ENCODE measurements at places on chromosomes 13 and 19. TPM values are rescaled to one million over a fixed set of nuclear protein-coding genes. Genes with fewer than 3 reads are reported as not detected.

GRCh38 chr13:44934724-44935123 lies 54.5 kb downstream of the NUFIP1 start:
- no peak for DNase-seq

DNA sequence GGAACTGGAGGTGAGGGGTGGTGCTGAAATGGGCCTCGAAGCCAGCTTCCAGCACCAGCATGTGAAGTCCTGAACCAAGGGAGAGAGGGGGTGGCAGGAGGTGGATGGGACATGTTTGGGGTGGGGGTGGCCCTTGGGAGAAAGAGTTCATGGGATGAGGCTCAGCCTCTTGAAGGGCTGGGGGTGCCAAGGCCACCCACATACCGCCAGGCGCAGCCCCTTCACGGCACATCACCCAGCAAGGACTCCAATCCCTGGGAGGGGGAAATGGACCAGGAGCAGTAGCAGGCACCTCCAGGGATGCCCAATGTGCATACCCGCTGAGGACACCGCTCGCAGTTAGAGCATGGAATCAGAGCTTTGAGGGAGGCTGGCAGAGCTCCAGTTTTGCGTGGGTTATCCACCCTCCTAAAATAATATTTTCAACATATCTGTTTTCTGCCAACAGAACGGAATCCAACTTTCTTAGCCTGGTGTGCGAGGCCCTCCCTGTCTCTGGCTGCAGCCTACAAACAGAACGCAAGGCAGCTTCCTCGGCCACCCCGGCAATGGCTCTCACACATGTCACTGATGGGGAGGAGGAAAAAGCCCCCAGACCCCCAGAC lies 140.5 kb upstream of the VSTM2B start:
- no peak for DNase-seq

- DNase-seq = no peak
Measured at GRCh38 chr19:5996623-5997320, 18.8 kb upstream of the RANBP3 start.

CGB7 gene
- 0.31 TPM for polyA plus RNA-seq

TEX30 gene
- 18.8 TPM for polyA plus RNA-seq

CACNG8 gene
- 0.10 TPM for polyA plus RNA-seq

DNA sequence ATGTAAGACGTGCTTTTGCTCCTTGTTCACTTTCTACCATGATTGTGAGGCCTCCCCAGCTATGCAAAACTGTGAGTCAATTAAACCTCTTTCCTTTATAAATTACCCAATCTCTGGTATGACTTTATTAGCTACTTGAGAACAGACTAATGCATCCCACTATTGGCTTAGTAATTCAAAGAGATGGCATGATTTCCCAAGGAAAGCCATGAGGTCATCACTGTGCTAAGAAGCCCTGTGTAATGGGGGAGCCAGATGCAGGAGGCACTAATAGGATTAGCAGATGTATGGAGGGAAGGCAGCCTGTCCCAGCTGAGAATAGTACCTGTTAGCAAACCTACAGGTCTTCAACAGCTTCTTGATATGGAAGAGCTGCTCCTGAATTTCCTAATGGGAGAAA lies 38.1 kb downstream of the RUBCNL start:
- no peak for DNase-seq

- DNase-seq = no peak
Measured at GRCh38 chr13:74820809-74821208, 661.2 kb downstream of the TBC1D4 start.

- DNase-seq = no peak
Measured at GRCh38 chr13:53201454-53202225, 173.0 kb downstream of the OLFM4 start.

DNA sequence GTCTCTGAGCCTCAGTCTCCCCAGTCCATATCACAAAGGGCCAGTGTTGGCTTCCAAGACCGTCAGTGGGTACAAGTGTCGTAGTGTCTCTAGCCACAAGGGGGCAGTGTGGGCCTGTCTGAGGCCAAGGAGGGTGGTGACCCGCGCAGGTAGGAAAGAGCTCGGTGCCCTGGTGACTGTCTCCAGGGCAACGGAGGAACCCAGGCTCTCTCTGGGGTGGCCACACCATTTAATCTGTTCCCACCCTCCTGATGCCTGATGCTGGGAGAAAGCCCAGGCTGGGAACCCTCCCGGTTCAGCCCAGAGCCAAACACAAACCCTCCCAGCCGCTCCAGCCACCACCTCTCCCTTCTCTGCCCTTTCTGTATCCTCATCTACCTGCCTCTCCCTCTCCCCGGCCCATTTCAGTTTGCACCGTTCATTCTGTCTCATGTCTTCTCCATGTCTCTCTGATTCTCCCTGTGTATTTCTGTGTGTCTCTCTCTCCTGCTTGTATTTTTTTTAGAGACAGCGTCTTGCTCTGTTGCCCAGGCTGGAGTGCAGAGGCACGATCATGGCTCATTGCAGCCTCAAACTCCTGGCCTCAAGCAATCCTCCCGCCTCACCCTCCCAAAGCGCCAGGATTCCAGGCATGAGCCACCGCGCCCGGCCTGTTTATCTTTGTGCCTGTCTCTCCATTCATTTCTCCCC lies 17.5 kb upstream of the MEIS3 start:
- DNase-seq = peak; percentile 50

DNA sequence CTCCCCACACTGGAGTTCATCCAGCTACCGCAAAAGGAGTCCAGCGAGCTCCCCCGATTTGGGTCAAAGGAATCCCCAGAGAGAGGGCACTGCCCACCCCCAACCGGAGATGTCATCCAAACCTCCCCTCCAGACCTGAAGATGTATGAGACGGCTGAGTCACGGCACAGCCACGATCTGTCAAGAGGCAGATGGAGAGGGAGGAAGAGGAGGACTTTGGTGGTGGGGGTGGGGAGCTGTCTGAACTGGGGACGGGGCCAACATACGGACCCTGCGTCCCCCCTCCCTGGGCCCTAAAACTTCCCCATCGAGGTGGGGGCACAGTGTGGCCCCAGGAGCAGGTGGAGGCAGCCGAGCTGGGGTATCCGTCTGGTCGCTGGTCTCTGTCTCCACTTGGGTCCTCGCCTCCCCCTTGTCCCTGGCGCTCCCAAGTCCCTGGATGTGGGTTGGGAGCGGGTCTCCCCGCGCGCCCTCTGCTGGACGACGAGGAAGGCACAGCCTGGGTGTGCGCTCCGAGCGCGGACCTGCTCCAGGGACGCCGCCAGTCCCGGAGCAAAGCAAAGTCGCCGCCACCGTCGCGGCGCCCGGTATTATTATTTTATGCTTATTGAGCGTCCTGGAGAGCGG lies 3.8 kb downstream of the PDE4A start:
- peak; percentile 62 for DNase-seq

MYADM gene
- polyA plus RNA-seq = 66.1 TPM

DNA sequence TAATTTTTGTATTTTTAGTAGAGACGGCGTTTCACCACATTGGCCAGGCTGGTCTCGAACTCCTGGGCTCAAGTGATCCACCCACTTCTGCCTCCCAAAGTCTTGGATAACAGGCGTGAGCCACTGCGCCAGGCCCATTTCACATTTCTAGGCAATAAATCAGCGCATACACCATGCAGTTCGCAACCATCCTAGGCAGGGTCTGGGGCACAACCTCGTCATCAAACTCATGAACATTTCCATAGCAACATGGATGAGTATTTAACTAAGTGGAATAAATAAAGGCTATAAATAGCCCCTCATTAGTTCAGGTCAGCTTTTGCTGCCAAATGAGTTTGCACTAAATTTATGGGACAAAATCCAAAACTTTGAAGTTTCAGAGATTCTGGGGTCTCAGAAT lies 8.2 kb downstream of the MEIS3 start:
- no peak for DNase-seq

GRCh38 chr13:26498656-26499601 lies 58.6 kb upstream of the WASF3 start:
- no peak for DNase-seq

GRCh38 chr19:40542202-40542859 lies 34.3 kb upstream of the SHKBP1 start:
- DNase-seq = peak; percentile 96

HCN2 gene
- polyA plus RNA-seq = 0.13 TPM

ZNF134 gene
- polyA plus RNA-seq = 26.7 TPM

ZNF254 gene
- polyA plus RNA-seq = 34.2 TPM

PRR22 gene
- polyA plus RNA-seq = 2.1 TPM

ZNF285 gene
- 17.0 TPM for polyA plus RNA-seq

SOX1 gene
- polyA plus RNA-seq = not detected

APLP1 gene
- polyA plus RNA-seq = 8.6 TPM

DNA sequence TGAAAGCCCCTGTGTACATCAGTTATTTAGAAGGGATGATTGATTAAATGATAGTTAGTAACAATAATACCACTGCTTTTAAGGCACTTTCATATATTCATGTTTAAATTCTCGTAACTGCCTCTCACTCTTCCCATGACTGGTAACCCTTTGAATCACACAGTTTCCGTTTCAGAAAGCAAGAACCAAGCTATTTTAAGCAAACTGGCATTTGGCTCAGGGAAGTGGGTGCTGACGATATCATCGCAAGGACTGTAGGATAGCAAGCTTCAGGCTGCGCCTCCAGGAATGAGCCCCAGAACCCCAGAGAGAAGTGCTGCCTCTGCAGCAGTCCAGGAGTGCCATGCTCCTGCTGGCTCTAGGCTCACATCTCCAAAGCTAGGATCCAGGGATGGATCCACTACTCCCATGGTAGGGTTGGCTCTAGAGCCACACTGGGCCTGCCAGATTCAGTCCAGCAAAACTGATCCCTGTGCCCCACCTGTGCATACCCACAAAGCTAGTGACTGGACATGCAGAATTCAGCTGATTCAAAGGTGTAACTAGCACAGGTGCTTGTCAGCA lies 313.5 kb downstream of the SLC7A1 start:
- DNase-seq = no peak

DNA sequence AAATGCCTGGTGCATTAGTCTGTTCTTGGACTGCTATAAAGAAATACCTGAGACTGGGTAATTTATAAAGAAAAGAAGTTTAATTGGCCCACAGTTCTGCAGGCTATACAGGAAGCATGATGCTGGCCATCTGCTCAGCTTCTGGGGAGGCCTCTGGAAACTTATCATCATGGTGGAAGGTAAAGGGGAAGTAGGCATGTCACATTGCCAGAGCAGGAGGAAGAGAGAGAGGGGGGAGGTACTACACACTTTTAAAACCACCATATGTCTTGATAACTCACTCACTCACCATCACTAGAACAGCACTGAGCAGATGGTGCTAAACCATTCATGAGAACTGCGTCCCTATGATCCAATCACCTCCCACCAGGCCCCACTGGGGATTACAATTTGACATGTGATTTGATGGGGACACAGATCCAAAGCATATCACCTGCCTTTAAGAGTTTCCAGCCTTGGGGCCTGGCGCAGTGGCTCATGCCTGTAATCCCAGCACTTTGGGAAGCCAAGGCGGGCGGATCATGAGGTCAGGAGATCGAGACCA lies 219.0 kb downstream of the KATNAL1 start:
- DNase-seq = no peak

LILRB1 gene
- 1.3 TPM for polyA plus RNA-seq

GPC5 gene
- 9.2 TPM for polyA plus RNA-seq

DNA sequence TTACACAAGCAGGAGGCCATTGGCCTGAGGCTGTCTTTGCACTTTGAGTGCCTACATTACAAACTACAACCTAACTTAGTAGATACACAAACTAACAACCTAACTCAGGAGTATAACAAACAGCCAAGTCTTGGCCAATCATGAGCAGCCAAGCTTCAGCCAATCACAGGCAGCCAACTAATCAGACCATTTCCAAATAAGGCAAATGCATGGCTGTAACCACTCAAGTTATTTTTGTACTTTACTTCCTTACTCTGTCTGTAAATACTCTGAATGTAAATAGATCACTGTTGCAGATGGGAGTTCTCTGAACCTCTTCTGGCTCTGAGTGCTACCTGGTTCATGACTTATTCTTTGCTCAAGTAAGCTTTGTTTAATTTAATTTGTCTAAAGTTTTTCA lies 748.1 kb upstream of the SGCG start:
- DNase-seq = no peak

DNA sequence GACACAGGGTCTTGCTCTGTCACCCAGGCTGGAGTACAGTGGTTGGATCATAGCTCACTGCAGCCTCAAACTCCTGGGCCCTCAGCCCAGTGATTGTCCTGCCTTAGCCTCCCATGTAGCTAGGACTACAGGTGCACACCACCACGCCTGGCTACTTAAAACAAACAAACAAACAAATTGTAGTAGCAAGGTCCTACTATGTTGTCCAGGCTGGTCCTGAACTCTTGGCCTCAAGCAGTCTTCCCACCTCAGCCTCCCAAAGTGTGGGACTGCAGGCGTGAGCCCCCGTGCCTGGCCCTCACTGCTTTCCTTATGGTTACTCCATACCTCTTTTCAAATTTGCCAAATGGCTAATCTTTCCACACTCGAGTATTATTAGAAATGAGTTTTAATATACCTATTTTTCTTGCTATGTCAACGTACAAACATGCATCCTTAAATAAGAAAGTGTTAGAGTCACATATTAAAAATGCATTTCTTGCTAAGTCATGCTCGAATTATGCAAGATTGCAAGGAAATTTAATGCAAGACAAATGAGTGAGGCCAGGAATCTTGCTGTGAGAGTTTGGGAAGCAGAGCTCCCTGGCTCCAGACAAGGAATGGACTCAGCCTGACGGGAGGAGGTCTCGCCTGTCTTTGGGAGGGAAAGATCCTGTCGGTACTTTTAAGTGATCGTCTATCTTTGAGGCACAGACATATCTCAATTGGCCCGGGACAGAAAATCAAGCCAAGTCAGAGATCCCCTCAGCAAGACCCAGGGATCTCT lies 39.4 kb downstream of the RFX2 start:
- DNase-seq = no peak

- DNase-seq = no peak
Measured at GRCh38 chr19:51439021-51439465, 19.2 kb downstream of the SIGLEC8 start.

GRCh38 chr19:16834747-16835146 lies 5.5 kb downstream of the SIN3B start:
- DNase-seq = no peak

ZNF222 gene
- polyA plus RNA-seq = 11.7 TPM

NRTN gene
- 2.0 TPM for polyA plus RNA-seq

- DNase-seq = no peak
Measured at GRCh38 chr13:75739244-75739868, 103.2 kb downstream of the LMO7 start.

DNA sequence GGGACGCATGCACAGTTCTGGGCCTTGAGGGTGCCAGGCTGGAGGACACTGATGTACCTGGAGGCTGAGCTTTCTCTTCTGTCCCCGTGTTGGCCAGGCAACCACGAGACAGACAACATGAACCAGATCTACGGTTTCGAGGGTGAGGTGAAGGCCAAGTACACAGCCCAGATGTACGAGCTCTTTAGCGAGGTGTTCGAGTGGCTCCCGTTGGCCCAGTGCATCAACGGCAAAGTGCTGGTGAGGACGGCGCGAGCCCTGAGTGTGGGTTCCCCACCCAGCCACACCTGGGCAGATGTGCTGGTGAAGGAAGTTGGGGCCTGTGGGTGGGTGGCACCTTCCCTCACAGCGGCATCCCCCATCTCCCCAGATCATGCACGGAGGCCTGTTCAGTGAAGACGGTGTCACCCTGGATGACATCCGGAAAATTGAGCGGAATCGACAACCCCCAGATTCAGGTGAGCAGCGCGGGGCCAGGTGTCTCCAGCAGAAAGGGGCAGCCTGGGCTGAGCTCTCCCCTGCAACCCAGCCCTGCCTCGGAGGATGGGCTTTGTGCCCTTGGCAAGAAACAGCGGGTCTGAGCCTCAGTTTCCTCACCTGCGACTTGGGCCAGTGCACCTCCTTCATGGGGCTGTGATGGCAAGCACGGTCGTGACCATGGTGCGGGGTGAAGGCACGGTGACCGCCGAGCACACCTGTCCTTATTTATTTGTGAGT lies 26.2 kb downstream of the CCDC8 start:
- DNase-seq = no peak
